Panc1 (cell line): ENCODE measurements at places on chromosomes 1 and 21.

GRCh38 chr1:28154078-28154594, 22.4 kb downstream of the PTAFR start:
- no peaks in the 10 kb centered on the region for H3K27me3 ChIP-seq
- H3K4me1 ChIP-seq, result peaks cover 6% of the 10 kb centered on the region; the same call in 1 of the 2 replicates
- no peaks in the 10 kb centered on the region for H3K36me3 ChIP-seq
- no peak overlapping the region for H3K4me3 ChIP-seq
- H3K27ac ChIP-seq, result peak overlapping the region; percentile 3; the same call in 1 of the 2 replicates

DNA sequence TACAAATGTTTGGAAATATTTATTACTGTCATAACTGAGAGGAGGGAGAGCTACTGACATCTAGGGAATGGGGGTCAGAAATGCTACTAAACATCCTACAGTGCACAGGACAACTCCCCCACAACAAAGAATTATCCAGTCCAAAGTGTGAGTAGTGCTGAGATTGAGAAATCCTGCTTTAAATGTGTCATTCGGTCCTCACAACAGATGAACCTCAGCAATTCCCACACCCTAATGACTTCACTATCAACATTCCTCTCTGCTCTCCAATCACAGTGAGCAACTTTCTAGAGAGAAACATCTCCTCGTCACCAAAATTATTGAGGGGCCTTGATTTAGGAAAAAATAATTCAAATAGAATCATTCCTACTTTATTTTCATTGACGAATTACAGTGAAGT, 18.0 kb downstream of the OMA1 start:
- H3K4me3 ChIP-seq, result no peak overlapping the region
- DNase-seq, result no peak
- no peaks in the 10 kb centered on the region for H3K4me1 ChIP-seq
- H3K27ac ChIP-seq, result no peak overlapping the region
- no peaks in the 10 kb centered on the region; the same call in 1 of the 2 replicates for H3K36me3 ChIP-seq

GRCh38 chr1:231188072-231188471, 26.2 kb downstream of the TRIM67 start:
- H3K4me3 ChIP-seq, result no peak overlapping the region
- DNase-seq, result no peak
- H3K4me1 ChIP-seq, result no peaks in the 10 kb centered on the region
- peaks cover 16% of the 10 kb centered on the region for H3K27me3 ChIP-seq
- no peak overlapping the region for H3K27ac ChIP-seq
- no peaks in the 10 kb centered on the region for H3K36me3 ChIP-seq

GRCh38 chr21:44421901-44422840, 33.1 kb upstream of the LRRC3 start:
- no peaks in the 10 kb centered on the region for H3K27me3 ChIP-seq
- no peaks in the 10 kb centered on the region; the same call in 1 of the 2 replicates for H3K36me3 ChIP-seq
- DNase-seq, result no peak
- no peaks in the 10 kb centered on the region for H3K4me1 ChIP-seq

- no peak overlapping the region for H3K27ac ChIP-seq
- H3K36me3 ChIP-seq, result no peaks in the 10 kb centered on the region
- peak overlapping the region; percentile 21; the same call in 1 of the 2 replicates for H3K4me3 ChIP-seq
- no peak for DNase-seq
- H3K27me3 ChIP-seq, result no peaks in the 10 kb centered on the region
Measured at GRCh38 chr21:29194847-29195246, 64.4 kb downstream of the MAP3K7CL start.

- H3K4me3 ChIP-seq, result no peak overlapping the region
- peaks cover 18% of the 10 kb centered on the region for H3K36me3 ChIP-seq
- H3K27ac ChIP-seq, result no peak overlapping the region
Measured at GRCh38 chr21:39175154-39175553, 8.1 kb downstream of the PSMG1 start.

DNA sequence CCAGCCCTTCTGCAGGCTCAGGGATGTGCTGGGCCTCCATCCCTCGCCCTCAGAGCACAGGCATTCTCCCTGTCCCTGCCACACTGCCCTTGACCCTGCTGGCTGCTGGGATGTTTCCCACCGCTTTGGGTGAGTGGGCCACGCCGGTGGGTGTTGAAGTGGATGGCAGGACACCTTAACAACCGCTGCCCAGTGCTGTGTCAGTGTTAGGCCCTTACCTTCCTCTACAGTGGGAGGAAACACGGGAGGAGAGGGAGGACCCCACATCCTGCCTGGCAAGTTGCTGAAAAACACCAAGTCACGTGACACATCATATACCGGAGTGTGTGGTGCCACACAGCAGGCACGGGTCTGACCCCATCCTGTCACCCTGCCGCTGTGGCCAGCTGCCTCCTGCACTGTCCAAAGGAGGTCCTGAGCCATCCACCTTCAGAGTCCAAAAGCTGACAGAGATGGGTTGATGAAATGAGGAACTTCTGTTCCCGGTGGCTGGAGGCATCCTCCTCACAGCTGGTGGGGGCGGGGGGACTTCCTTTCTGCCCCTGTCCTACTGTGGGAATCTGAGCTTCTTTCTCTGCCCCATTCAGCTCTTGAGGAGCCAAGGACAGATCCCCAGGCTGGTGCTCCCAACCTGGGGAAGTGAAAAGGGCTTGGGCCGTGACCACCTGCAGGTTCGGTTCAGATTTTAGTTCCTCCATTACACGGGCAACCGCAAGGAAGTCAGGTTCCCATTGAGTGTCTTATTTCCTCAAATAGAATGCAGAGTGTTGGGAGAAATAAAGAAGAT, 3.2 kb upstream of the THEMIS2 start:
- H3K36me3 ChIP-seq, result no peaks in the 10 kb centered on the region
- no peak for DNase-seq
- H3K27ac ChIP-seq, result no peak overlapping the region
- no peak overlapping the region for H3K4me3 ChIP-seq
- H3K27me3 ChIP-seq, result no peaks in the 10 kb centered on the region

DNA sequence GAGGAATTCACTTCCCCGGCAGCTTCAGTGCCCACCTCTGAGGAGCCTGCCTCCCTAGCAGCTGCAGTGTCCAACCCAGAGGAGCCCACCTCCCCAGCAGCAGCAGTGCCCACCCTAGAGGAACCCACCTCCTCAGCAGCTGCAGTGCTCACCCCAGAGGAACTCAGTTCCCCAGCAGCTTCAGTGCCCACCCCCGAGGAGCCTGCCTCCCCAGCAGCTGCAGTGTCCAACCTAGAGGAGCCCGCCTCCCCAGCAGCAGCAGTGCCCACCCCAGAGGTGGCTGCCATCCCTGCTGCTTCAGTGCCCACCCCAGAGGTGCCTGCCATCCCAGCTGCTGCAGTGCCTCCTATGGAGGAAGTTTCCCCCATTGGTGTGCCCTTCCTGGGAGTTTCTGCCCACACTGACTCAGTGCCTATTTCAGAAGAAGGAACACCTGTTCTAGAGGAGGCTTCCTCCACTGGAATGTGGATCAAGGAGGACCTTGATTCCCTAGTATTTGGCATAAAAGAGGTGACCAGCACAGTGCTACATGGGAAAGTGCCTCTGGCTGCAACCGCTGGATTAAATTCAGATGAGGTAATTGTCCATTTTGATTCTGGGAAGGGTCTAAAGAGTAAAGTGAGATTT, 77.4 kb upstream of the BMP8A start:
- peaks cover 64% of the 10 kb centered on the region for H3K4me1 ChIP-seq
- H3K4me3 ChIP-seq, result peak overlapping the region; percentile 48
- H3K27me3 ChIP-seq, result no peaks in the 10 kb centered on the region
- peak overlapping the region; percentile 44; the same call in 1 of the 2 replicates for H3K27ac ChIP-seq
- H3K36me3 ChIP-seq, result peaks cover 7% of the 10 kb centered on the region; the same call in 1 of the 2 replicates
- no peak for DNase-seq

DNA sequence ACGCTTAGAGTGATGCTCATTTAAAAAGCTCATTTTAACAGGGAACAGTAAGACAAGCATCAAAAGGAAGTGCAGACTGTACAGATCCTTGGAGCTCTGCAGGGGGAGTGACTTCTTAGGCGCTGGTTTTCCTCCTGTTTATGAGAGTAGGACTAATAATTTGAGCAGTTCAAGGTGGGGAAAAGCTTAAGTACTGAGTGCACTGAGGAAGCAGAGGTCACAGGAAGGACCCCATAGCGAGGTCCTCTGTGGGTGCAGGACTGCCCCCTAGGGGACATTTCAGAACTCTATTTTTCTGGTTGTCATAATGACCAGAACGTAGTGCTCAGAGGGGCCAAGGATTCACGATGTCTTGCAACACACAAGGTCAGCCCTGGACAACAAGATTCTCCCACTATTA, 112.1 kb downstream of the HLCS start:
- DNase-seq, result no peak
- H3K27ac ChIP-seq, result no peak overlapping the region
- peaks cover 10% of the 10 kb centered on the region for H3K4me1 ChIP-seq
- no peak overlapping the region for H3K4me3 ChIP-seq
- H3K27me3 ChIP-seq, result no peaks in the 10 kb centered on the region

- no peak overlapping the region for H3K27ac ChIP-seq
- no peak for DNase-seq
- H3K4me3 ChIP-seq, result no peak overlapping the region
- H3K36me3 ChIP-seq, result no peaks in the 10 kb centered on the region
- H3K27me3 ChIP-seq, result no peaks in the 10 kb centered on the region; the same call in 1 of the 2 replicates
Measured at GRCh38 chr1:55860798-55861519, 645.8 kb upstream of the USP24 start.

- H3K4me1 ChIP-seq, result peaks cover 18% of the 10 kb centered on the region
- no peaks in the 10 kb centered on the region for H3K27me3 ChIP-seq
Measured at GRCh38 chr1:203871114-203871880, 9.9 kb downstream of the SNRPE start.

DNA sequence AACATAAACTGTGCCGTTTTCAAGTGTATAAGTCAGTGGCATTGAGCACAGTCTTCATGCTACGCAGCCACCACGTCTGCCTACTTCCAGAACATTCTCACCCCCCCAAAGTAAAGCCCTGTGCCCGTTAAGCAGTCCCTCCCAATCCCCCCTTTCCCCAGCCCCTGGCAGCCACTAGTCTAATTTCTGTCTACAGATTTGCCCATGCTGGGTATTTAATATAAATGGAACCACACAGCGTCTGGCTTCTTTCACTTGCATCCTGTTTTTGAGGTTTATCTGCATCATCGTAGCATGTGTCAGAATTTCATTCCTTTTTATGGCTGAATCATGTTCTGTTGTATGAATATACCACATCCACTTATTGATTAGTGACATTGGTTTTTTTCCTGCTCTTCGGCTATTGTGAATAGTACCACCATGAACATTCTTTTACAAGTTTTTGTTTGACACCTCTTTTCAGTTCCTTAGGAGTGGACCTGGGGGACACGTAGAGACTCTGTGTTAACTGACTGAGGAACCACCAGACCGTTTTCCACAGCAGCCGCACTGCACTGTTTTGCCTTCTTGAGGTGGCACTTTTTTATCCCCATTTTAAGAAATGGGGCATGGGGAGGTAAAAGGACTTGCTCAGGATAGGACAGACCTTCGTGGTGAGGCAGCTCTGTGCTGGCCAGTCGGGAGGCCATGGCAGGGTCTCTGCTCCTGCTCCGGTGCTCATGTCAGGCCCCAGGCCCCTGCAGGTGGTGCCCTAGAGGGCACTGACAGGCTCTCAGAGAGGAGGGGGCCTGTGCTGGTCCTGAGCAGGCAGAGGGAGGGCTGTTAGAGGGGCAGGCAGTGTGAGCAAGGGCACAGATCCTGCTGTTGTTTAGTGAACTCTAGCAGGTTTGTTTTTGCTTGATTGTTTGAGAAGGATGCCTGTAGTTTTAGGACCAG, 123.8 kb downstream of the PCBP3 start:
- DNase-seq, result no peak
- H3K4me3 ChIP-seq, result no peak overlapping the region
- no peaks in the 10 kb centered on the region for H3K27me3 ChIP-seq
- no peak overlapping the region for H3K27ac ChIP-seq
- no peaks in the 10 kb centered on the region for H3K4me1 ChIP-seq

- H3K27me3 ChIP-seq, result no peaks in the 10 kb centered on the region
- no peak for DNase-seq
- H3K36me3 ChIP-seq, result no peaks in the 10 kb centered on the region
- no peak overlapping the region for H3K27ac ChIP-seq
- no peak overlapping the region for H3K4me3 ChIP-seq
- no peaks in the 10 kb centered on the region for H3K4me1 ChIP-seq
Measured at GRCh38 chr21:46145159-46145839, 10.1 kb downstream of the FTCD start.

- no peaks in the 10 kb centered on the region for H3K36me3 ChIP-seq
- H3K27me3 ChIP-seq, result no peaks in the 10 kb centered on the region
- no peak for DNase-seq
- H3K27ac ChIP-seq, result no peak overlapping the region
- no peak overlapping the region for H3K4me3 ChIP-seq
- H3K4me1 ChIP-seq, result no peaks in the 10 kb centered on the region
Measured at GRCh38 chr1:201228011-201228983, 37.7 kb downstream of the IGFN1 start.

GRCh38 chr1:29502225-29502910, 266.0 kb downstream of the PTPRU start:
- no peak for DNase-seq
- H3K36me3 ChIP-seq, result no peaks in the 10 kb centered on the region
- H3K4me3 ChIP-seq, result no peak overlapping the region

- no peaks in the 10 kb centered on the region; the same call in 1 of the 2 replicates for H3K4me1 ChIP-seq
- DNase-seq, result no peak
- no peaks in the 10 kb centered on the region for H3K27me3 ChIP-seq
Measured at GRCh38 chr1:66733348-66734017, 18.8 kb upstream of the DYNLT5 start.

GRCh38 chr1:180151508-180151907, 3.2 kb upstream of the QSOX1 start:
- DNase-seq, result peak; percentile 67
- H3K27ac ChIP-seq, result 0 out of 2 replicates have a peak overlapping the region, but pooled peaks have one; percentile 18
- no peaks in the 10 kb centered on the region for H3K27me3 ChIP-seq

DNA sequence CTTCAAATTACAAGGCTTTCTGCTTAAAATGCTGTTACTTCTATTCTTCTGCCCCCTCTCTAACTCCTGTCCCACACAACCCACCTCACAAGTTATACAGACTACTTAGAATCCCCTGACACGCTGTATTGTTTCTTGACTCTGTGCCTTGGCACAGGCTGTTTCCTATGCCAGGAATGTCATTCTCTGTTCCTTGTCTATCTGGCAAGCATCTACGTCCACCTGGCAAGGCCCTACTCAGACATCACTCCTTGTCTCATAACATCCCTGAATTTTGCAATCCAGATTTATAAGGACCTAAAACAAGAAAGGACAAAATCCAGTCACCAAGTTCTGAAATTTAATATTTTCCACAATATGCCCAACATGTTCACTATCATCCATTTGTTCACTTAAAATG, 182.0 kb upstream of the CHRM3 start:
- H3K36me3 ChIP-seq, result no peaks in the 10 kb centered on the region
- no peaks in the 10 kb centered on the region for H3K27me3 ChIP-seq
- no peak for DNase-seq
- H3K4me1 ChIP-seq, result no peaks in the 10 kb centered on the region
